ENCODE measurements at places on chromosomes 7 and 10.
A peak's percentile ranks its signal among the peaks of the same experiment; 100 is the strongest.

DNA sequence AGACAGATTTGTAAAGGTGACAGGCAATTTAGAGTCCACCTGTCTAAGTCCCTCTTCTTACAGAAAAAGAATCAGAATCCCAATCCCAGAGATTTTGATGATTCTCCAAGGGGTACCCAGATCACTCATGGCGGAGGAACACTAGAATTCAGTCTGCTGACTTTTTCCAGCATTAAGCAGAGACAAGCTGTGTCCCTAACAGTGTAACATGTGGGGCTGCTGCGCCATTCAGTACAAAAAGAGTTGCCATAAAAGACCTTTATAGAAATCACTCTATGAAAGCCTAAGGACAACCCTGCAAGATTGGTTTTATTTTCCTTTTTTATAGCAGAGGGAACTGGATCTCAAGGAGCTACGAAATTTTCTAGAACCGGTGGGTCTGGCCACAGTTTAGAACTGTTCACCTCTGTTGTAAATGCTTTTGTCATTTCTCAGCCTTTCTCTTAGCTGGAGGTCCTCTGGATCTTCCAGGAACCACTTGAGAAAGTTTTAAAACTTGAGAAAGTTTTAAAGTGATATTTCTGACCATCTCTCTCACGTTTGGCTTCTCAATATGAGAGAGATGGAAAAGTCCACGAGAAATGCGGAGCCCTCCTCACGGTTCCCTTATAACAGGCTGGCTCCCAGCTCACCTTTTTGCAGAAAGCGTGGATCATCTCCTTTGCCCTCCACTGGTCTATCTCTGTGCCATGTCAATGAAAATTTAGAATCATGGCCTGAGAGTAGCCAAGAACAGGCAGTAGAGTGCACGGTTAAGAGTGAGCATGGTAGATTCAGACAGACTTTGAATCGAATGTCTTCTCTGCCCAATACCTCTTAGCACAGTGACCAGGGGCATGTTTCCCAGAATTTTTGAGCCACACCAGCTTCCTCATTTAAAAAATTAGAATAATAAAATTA lies 826 bp downstream of the GIMAP7 start:
- no peak for DNase-seq

- no peak for DNase-seq
Observed at GRCh38 chr7:104775531-104775930, 238.5 kb upstream of the KMT2E start.

DNA sequence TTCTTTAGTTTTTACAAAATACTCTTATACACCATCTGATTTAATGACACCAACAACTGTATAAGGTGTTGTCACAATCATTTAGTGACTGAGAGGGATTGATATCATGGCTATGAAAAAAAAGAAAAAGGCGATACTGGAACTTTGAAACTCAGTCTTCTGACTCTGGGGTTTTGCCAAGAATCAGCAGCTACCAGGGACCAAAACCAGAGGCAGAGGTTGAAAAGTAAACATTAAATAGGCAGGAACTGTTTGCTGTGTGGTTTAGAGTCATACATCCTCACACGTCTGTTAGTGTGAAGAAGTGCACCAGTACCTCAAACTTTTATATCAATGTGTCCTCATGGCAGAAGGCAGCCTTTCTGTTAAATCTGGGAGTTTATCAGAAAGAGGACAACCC lies 19.9 kb upstream of the GGCT start:
- no peak for DNase-seq

DNA sequence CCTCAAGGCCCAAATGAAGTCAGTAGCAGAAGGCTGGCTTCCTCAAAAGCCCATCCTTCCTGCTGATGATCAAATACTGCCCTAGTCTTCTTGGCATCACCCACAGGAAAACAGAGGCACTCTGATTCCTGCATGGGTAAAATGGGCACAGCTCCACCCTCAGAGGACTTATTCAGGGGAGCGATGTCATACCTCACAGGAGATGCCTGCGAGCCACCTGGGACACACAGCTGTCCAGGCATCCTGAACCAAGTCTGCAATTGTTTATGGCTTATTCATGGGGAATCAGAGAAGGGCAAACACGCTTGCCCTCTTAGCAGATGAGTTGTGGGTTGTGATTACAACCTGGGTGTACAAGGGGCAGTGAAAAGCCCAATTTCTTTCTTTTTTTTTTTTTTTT lies 22.0 kb upstream of the LMTK2 start:
- DNase-seq: no peak

- DNase-seq: no peak
Observed at GRCh38 chr7:3078514-3078913, 34.8 kb upstream of the CARD11 start.

GRCh38 chr10:79324032-79324695 lies 23.1 kb upstream of the PPIF start:
- no peak for DNase-seq

GRCh38 chr7:25656581-25657026 lies 428.3 kb upstream of the NPVF start:
- no peak for DNase-seq

DNA sequence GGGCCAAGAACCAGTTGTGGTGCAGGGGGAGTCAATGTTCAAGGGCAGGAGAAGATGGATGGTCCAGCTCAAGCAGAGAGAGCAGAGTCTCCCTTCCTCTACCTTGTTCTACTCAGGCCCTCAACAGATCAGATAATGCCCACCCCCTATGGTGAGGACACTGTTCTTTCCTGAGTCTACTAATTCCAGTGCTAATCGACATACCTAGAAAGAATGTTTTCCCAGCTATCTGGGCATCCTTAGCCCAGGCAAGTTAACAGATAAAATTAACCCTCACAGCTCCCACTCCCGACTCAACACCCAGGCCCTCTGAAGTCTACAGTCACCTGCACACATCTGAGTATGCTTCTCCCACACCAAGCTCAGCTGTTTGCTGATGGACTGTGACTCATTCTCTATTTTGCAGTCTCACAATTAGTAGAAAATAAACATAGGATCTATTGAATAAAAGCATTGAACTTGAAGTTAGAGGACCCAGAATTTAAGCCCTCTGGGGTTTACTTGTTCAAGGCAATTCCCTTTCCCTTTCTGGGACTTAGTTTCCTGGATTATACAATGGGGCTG lies 17.1 kb downstream of the COL13A1 start:
- DNase-seq: no peak

DNA sequence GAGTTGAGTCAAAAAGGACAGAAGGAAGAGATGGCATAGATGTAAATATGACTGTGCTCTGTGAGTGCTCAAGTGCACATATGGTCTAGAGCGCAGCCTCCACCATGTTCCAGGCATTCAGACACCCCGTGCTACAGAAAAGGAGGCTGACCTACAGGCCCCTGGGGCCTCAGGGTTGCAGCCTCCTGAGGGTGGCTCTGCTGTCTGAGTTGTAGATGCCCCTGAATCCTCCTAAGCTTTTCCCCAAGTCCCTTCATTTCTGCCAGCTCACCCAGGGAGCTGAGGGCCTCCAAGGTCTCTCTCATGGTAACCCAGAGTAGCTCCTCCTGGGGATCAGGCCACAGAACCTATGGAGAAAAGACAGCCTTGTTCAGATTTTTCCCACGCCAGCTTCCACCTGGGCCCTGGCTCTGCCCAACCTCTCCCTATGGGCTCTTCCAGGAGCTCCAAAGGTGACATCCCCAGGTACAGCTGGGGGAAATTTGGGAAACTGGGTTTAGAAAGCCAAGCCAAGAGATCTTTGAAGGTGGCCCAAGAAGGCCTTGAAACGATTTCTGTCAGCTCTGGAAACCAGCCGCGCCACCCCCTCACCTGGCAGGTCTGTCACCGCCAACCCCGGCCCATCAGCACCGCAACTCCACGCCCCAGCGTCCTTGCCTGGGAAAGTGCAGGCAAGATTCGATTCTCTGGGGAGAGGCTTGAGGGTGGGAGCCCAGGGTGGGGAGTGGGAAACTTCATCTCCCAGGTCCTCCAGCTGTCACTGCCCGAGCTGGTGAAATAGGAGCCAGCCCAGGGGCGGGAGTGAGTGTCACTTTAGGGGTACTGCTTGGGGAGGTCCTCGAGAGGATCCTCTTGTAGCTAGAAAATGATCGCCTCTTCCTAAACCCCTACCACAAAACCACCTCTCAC lies 2.4 kb downstream of the ZNF467 start:
- DNase-seq: no peak

- DNase-seq: no peak
Observed at GRCh38 chr7:130917669-130918128, 183.7 kb upstream of the KLF14 start.

GRCh38 chr10:126568809-126569385 lies 101.6 kb downstream of the C10orf90 start:
- no peak for DNase-seq

- DNase-seq: no peak
Observed at GRCh38 chr7:30656006-30656957, 26.0 kb downstream of the CRHR2 start.

DNA sequence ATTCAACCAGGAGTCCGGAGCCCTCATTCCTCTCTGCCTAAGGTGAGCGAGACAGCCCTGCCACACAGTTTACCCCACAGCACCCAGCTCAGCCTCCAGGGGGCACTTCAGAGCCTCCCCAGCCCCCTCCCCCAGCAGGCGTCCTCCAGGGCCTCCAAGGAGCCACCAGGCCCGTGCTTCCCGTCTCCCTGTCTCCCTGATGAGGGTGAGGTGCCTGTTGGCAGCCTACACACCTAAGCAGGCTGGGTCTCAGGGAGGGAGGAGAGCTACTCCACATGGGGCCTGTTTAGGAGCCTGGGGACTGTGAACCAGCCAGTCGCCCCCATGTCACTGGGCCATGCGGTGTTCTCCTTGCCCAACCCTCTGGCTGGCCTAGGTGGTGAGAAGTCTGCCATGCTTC lies 28.9 kb upstream of the TRIM8 start:
- DNase-seq: no peak

GRCh38 chr7:151793531-151793951 lies 83.4 kb downstream of the PRKAG2 start:
- no peak for DNase-seq

DNA sequence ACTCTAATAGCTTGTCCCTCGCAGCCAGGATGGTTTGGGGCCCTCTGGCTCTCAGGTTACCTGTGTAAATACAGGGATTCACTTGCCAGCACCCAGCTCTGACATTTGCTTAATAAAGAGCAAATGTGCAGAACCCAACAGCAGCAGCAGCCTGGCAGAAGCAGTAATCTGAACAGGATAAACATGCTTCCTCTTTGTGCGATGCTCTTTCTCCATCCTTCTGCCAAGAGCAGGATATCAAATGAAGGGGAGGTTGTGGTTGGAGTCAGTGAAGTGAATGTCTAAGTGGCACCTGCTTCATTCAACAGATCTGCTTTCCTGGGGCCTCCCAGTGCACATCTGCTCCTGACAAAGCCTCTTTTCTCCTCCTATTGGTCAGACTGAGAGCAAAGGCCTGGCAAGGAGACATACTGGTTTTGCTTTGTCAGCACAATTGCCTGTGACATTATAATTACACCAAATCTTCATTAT lies 130.3 kb downstream of the NRF1 start:
- DNase-seq: no peak

DNA sequence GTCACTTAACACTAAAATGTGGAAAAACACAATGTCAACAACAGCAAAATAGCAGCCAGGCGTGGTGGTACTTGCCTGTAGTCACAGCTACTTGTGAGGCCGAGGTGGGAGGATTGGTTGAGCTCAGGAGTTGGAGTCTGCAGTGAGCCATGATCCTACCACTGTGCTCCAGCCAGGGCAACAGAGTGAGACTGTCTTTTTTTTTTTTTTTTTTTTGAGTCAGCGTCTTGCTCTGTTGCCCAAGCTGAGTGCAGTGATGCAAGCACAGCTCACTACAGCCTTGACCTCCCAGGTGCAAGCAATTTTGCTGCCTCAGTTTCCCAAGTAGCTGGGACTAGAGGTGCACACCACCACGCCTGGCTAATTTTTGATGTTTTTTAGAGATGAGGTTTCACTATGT lies 6.1 kb downstream of the KCTD7 start:
- DNase-seq: no peak

GRCh38 chr10:3761021-3761686 lies 23.9 kb downstream of the KLF6 start:
- peak; percentile 82 for DNase-seq

DNA sequence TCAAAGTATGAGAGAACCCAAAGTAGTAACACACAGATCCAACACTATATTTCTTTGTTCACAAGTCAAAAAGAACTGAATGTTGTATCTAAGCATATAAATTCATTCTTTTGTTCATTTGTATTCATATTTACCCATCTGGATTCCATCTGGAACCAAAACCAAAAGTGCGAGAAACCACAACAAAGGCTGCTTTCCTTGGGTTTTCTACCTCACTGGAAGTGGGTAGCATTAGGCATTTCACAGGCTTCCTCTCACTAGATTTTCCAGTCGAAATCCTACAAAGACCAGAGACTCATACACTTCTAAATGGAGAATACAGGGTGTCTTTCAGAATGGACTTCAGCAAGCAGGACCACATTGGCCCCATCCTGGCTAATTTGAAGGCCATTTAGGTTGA lies 109.8 kb upstream of the WNT16 start:
- no peak for DNase-seq

GRCh38 chr7:39845006-39845405 lies 105.0 kb upstream of the CDK13 start:
- DNase-seq: no peak

- DNase-seq: no peak
Observed at GRCh38 chr7:45244981-45245380, 87.4 kb downstream of the RAMP3 start.

- no peak for DNase-seq
Observed at GRCh38 chr10:77845451-77845850, 81.1 kb downstream of the DLG5 start.

- DNase-seq: no peak
Observed at GRCh38 chr7:117113871-117114270, 160.6 kb downstream of the ST7 start.

GRCh38 chr7:18647582-18647981 lies 152.0 kb downstream of the HDAC9 start:
- DNase-seq: no peak

GRCh38 chr10:60209874-60210570 lies 179.7 kb downstream of the ANK3 start:
- DNase-seq: no peak

GRCh38 chr10:34994565-34995142 lies 95.5 kb downstream of the CUL2 start:
- DNase-seq: peak; percentile 51

DNA sequence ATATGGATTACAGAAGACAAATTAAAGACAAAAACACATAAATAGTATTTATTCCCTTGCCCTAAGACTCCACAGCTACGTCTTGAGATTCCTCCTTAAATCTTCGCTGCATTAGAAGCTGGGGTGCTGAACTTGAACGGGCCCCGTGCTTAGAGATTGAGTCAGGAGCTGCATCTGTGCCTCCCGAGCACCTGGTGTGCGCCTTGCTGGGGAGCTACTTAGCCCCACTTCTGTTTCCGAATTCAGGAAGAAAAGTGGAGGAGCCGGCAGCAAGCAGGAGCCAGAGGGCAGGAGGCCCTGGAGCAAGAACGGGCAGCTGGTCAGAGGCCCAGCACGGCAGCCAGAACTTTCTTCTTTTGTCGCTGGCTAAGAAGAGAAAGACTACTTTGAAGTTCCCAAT lies 30.4 kb upstream of the RNF32 start:
- DNase-seq: no peak

GRCh38 chr10:99312501-99312900 lies 16.7 kb upstream of the CNNM1 start:
- no peak for DNase-seq

DNA sequence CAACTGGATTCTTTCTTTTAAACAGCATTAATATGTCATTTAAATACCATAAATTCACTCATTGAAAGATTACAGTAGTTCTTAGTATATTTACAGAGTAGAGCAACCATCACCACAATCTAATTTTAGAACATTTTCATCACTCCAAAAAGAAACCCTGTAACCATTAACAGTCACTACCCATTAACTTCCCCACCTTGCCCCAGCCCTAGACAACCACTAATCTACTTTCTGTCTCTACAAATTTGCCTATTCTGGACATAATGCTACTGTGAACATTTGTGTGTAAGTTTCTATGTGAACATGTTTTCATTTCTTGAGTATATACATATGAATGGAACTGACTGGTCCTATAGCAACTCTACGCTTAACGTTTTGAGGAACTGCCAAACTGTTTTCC lies 42.4 kb downstream of the P4HA1 start:
- no peak for DNase-seq
